Activated CD4-positive, alpha-beta T cell treated with anti-CD3 and anti-CD28 coated beads, Interleukin-2, Interleukin-6, amounts not matched to agents 100 ng/mL and 50 ng/mL, durations not matched to agents 16 hours and 8 hours (primary cell): ENCODE measurements at places on chromosomes 12 and 14.

DNA sequence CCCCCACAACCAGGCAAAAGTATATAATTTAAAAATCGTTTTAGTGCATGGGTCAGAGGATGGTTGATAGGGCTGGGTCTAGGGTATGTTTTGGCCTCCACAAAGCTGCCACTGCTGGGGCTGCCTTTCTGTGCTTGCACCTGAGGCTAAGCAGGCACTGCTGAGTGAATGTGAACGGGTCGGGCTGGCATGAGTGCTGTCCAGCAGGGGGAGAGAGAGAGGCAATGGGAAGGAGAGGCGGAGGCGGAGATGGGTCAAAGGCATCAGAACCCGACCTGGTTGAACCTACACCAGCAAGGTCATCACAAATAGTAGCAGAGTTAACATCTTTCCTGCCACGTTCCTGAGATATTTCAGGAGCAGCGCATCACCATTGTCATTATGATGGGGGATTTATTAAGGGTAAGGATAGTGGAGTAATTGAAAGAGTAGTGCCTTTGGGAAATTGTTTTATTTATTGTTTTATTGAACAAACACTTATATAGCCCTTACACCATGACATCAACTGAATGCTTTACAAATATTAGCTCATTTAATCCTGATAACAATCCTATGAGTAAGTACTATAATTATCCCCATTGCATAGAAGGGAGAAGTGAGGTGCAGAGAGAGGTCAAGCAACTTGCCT, 5.8 kb upstream of the NRXN3 start:
- DNase-seq = peak; percentile 46

DNA sequence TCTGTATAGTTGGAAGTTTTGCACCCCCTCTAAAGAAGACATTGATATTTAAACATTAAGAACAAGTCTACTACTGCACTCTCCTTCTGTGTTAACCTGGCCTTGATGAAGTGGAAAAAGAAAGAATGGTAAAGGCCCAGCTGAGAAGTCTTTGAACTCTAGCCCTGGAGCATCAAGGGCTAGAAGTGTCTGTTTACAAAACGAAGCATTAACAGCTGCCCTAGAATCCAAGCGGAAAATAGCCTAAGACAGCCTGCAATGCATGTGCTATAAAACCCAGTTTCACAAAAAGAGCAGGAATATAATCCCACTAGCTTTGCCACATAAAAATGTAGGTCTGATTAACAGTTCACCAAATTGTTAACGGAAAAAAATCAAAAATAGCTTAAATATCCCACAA, 60.5 kb downstream of the NUMB start:
- DNase-seq = no peak

DNA sequence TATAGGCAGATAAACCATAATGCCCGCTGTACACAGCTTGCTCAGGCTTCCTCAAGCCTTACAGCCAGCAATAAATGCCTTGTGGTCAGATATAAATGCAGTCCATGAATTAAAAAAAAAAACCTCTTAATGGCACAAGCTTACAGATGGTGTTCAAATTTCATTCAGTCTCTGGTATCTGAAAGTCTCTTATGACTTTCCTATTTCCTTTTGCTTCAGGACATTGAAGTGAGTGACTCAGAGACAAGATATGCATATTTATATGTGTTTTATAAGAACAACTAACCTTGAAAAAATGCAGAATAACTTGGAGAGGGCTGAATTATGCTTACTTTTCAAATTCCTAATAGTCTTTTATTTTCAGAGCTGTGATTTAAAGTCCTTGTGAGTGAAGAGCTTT, 426.9 kb upstream of the MIS18BP1 start:
- DNase-seq = no peak

DNA sequence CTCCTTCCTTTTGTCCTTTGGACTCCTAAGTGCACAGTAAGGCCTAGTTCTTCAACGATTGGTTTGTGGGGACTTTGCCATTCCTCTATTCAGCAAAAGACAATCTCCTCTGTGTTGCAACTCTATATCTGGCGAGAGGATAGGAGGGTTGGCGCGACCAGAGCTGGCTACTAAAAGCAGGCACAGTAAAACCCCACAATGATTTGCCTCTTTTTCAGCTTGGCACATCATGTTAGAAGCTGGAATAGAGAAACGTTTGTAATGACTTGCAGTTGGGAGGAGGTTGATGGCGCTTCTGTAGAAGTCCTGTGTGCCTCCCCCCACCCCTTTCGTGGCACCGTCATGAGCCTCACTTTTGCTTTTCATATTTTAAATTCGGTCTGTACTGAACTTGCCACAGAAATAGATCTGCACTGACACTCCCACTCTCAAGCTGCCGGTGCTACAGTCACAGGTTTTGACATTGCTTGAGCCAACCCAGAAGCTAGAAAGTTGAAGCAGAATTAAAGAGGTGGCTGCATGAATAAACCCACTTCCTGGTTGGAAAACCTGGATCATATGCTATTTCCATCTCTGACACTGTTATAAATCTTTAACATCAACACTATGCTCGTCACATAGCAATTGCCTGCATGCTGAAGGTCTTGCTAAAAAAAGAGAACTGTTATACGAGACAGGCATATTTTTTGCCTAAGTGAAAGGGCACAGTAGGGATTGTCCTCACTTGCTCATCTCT, 315.3 kb upstream of the PRICKLE1 start:
- DNase-seq = no peak

DNA sequence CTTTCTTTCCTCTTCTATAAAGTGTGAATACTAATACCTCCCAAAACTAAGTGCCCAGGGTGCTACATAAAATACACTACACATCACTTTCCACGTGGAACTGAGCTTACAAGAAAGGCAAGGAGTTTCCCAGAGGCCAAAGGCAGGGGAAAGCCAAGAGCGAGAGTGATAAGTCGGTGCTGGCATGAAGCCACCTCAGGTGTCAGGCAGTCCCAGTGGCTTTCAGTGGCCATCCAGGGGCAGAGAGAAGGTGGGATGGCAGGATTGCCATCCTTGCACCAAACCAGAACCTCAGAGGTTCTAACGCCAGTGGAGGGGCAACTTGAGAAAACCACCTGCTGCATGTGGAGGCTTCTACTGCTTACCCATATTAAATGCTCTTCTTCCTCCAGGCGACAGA, 79.7 kb upstream of the DIO3 start:
- no peak for DNase-seq
